ENCODE measurements at places on chromosomes 7 and 10.

DNA sequence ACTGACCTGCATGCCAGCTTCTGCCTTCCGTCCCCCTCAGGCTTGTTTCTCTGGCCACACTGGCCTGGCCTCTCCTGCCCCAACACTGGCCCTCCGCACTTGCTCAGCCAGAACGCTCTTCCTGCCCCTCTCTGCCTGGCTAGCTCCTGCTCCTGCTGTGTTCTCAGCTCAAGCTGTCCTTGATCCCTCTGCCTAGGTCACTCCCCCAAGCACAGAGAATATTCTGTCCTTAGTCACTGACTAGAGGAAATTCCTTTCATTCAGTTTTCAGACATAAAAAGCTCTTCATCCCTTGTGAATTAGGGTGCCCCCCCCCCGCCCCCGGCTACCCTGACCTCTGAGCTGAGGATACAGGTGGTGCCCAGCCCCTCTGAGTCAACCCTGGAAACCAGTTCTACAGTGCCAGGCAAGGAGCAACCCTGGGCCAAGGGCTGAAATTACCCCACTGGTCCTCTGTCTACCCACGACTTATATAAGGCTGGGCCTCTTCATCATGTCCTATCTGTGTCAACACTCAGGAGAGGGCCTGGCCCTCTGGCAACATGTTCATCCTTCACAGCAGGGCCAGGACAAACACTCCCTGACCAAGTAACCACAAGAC is 6.6 kb upstream of the SGPL1 start:
- DNase-seq, result no peak

- peak; percentile 63 for DNase-seq
These were observed 79.3 kb downstream of the JCAD start for GRCh38 chr10:29980084-29980483.

DNA sequence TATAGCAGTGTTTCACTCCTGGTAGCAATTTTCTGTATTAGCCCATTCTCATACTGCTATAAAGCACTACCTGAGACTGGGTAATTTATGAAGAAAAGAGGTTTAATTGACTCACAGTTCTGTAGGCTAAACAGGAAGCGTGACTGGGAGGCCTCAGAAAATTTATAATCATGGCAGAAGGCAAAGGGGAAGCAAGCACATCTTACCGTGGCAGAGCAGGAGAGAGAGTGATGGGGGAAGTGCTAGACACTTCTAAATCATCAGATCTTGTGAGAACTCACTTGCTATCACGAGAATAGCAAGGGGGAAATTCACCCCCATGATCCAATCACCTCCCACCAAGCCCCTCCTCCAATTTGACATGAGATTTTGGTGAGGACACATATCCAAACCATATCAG is 131.6 kb upstream of the EFCAB10 start:
- no peak for DNase-seq

DNA sequence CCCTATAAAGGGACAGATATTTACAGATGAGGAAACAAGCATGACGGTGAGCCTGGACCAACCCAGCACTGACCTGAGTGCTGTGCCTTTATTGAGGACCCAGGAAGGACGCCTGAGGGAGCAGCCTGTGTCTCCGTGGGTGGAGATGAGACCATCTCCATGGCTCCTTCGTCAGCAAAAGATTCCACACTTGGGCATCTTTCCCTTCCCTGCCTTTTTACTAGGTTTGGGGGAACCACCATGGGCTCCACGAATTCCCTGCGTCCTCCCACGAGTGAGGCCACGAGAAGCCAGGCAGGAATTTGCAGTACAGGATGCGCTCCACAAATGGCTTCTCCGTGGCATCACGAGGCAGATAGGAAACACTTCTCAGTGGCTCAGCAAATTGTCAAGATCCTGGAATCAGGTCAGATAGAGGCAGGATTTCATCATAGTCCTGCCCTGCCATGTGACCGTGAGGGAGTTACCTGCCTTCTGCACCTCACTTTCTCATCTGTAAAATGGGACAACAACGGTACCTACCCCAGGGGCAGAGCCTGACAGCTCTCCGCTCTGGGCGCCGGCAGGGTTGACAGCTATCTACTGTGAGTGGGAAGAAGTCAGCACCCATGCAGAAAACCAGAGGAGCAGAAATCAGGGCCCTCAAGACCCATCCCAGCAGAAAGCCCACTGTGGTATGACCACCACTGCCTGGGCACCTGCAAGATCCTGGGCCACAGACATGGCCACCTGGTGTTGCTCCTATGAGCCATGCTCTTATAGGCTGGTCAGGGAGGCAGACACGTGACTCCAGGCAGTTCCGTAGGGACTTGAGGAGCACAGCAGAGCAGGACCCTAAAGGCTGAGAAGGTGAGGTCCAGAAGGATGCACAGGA is 80.1 kb downstream of the GRID1 start:
- DNase-seq, result peak; percentile 20

DNA sequence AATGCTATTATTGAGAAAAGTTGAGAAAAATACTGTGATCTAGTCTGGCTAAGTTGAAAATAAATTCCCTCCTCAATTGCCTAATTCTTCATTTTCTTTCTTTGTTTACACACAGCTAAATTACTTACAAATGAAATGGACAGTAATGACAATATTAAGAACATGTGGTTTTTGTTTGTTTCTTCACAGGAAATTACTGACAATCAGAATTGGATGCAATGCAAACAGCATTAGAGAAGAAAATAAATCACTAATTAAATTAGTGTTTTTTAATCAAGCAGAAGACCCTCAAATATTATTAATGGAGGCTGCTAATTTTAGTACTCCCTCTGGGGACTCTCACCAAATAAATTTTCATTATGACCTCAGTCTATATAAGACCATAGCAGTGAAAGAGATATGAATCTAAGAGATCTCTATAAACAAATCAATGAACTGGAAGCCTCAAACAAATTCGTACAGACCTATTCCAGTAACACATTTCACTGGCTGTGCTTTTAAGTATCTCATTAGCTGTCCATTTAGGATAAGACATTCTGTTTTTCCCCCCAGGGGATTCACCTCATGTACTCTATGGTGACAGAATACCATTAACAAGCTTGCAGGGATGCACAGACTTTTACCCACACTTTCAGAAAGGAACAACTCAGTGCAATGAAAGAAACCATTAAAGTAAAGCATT is 202.0 kb upstream of the DGKB start:
- DNase-seq, result no peak

DNA sequence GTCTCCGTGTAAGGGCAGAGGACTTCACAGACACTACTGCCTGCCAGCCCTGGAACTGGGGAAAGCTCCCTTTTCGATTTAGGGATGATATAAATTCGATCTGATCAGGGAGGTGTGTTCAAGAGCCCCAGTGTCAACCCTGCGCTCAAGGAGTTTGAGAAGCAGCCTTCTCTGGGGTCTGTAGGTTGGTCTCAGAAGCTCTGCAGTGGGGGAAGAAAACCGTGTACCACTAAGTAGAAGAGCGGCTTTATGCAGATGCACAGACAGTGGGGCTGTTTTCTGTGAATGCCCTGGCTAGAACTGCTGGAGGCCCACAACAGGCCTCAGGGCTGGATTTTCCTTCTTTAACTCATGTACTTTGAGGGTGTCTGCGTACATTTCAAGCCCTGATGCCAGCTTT is 6.3 kb upstream of the TBX20 start:
- no peak for DNase-seq

GRCh38 chr10:76119515-76119914 is 688.1 kb downstream of the LRMDA start:
- no peak for DNase-seq

- DNase-seq, result no peak
These were observed 579 bp downstream of the IDI1 start for GRCh38 chr10:1048349-1048731.

Data from liver (tissue), 10 donors.